ENCODE measurements at places on chromosomes 7 and 10.

DNA sequence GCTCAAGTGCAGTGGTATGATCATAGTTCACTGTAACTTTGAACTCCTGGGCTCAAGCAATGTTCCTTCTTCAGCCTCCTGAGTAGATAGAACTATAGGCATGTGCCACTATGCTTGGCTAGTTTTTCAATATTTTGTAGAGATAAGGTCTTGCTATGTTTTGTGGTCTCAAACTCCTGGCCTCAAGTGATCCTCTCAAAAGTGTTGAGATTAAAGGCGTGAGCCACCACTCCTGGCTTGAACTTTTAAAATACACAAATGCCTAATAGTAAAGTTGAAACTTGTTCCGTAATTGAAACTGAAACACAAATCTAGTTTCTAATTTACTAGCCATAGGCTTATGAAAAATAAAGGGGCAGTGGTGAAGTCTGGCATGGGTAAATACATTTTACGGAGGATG, 65.7 kb downstream of the AP3M1 start:
- no peak for DNase-seq

DNA sequence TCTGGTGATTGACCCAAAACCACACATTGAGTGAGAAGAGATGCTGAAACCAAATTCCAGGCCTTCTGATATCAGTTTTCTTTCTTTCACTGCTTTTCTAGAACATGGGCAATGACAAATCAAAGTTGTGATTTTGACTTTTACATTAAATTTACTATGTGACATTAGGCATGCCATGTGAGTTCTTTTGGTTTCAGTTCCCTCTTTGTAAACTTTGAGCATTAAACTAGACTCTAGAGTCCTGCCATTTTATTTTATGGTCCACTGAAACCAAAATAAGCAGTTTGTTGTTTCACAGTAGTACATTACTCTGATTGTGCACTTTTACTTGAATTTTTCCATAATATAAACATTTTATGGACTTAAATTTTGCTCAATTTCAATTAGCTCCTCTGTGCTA, 381.1 kb upstream of the SEMA3D start:
- no peak for DNase-seq

- no peak for DNase-seq
Measured at GRCh38 chr7:121796936-121797656, 75.9 kb upstream of the PTPRZ1 start.

GRCh38 chr7:80135309-80136104, 876 bp downstream of the GNAI1 start:
- DNase-seq, result no peak

DNA sequence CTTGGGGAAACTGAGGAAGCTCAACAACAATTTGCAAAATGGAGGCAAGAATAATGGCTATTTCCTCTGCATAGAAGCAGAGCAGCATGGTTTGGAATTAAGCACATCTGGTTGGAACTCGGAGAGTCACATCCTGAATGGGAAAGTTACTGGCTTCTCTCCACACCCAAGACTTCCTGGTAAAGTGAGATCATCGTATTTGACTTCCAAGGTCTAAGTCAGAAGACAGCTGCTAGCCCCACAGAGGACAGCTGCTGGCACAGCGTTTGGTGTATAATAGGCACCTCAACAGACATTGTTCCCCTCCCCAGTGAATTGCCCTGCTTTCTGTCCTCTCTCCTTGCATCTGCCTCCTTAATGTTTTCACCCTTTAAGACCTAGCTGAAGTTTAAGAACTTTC, 37.0 kb upstream of the NRF1 start:
- no peak for DNase-seq

- DNase-seq, result no peak
Measured at GRCh38 chr10:10209167-10209566, 808.5 kb upstream of the CELF2 start.

DNA sequence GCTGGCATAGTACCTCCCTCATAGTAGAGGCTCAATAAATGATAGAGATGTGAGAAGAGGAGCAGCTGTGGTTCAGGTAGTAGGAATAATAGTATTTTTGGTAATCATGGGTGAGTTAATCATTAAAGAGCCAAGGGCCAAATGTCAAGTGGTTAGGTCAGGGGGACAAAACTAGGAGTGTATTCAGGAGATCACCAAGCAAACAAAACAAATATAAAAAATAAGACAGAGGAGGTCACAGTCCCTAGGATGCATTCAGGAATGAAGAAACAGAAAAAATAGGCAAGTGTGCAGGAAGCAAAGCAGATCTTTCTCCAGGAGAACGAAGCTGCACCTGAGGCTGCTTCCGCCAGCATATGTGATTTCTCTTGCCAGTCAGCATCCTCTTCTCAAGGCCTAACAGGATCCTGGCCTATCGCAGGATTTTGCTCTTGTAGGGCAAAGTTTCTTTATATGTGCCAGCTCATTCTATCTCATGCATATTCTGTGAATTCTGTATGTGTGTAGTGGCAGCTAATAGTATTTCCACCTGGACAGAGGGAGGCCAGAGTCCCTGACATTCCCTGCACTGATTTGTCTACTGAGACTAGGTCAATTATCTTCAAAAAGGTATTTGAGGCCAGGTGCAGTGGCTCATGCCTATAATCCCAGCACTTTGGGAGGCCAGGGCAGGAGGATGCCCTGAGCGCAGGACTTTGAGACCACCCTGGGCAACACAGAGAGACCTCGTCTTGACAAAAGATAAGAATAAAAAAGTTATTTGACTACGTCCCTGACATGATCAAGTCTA, 82.7 kb downstream of the AKR1D1 start:
- no peak for DNase-seq

- no peak for DNase-seq
Measured at GRCh38 chr10:107071301-107071700, 93.2 kb downstream of the SORCS1 start.

Data from T-helper 22 cell (primary cell).